ENCODE measurements at places on chromosomes 5 and 9.

GRCh38 chr5:73786043-73786831, 160.2 kb downstream of the ARHGEF28 start:
- no peaks in the 10 kb centered on the region for H3K27me3 ChIP-seq
- no peaks in the 10 kb centered on the region for H3K4me1 ChIP-seq
- no peak overlapping the region for H3K27ac ChIP-seq

GRCh38 chr5:87752362-87752761, 339.6 kb upstream of the CCNH start:
- H3K4me1 ChIP-seq = no peaks in the 10 kb centered on the region
- no peak for DNase-seq

- no peak for DNase-seq
- H3K27ac ChIP-seq = no peak overlapping the region
- no peak overlapping the region for H3K4me3 ChIP-seq
- peaks cover 6% of the 10 kb centered on the region for H3K4me1 ChIP-seq
- peaks cover 6% of the 10 kb centered on the region for H3K36me3 ChIP-seq
- H3K27me3 ChIP-seq = no peaks in the 10 kb centered on the region
Observed at GRCh38 chr5:111447099-111447498, 65.2 kb downstream of the STARD4 start.

DNA sequence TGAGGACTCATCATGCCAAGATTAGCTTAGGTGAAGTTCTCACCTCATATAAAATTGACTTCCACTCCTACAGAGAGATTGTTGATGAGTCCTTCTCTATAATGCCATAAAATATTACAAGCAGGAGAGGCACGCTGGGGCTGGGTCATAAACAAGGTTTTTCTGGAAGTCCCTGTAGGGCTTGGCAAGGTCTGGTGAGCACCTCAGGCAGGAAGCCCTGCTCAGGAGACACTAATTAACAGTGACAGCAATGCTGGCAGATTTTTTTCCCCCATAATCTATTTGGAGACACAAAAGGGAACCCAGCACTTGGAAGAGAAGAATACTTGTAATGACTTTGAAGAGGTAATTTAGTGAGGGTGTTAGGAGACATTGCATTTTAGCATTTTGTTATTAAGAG, 118.7 kb downstream of the DIRAS2 start:
- H3K27me3 ChIP-seq = peaks cover 3% of the 10 kb centered on the region
- no peak for DNase-seq
- H3K36me3 ChIP-seq = no peaks in the 10 kb centered on the region
- H3K4me3 ChIP-seq = no peak overlapping the region
- H3K27ac ChIP-seq = no peak overlapping the region

DNA sequence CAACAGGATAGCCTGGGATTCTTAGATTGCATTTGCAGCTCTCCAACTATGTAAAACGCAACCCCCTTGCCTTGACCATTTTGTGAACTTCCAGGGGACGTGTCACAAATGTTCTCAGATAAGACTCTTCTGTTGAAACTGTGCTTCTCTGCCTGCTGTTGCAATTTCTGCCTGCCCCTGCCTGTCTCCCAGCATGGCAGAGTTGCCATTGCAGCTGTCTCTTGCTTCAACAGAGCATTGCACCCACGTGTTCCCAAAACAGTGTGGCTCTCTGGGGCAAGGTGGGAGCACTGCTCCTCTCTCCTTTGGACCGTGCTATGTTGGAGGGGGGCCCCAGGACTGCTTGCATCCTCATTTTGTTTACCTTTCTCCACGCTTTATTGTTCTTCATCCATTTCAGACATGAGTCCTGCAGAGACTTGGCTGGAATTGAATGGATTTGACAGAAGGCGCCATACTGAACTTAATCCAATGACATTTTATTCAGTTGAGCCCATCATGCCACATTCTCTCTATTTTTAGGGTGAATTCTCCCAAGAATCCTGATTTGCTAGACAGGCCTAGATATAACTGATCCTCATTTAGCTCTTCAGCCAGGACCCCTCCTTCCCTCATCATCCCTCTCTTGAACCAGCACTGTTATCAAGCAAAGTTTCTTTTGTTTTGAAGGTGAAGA, 90.7 kb downstream of the MAT2B start:
- H3K36me3 ChIP-seq = no peaks in the 10 kb centered on the region
- H3K4me3 ChIP-seq = no peak overlapping the region
- no peak overlapping the region for H3K27ac ChIP-seq
- H3K4me1 ChIP-seq = no peaks in the 10 kb centered on the region
- DNase-seq = no peak
- no peaks in the 10 kb centered on the region for H3K27me3 ChIP-seq

DNA sequence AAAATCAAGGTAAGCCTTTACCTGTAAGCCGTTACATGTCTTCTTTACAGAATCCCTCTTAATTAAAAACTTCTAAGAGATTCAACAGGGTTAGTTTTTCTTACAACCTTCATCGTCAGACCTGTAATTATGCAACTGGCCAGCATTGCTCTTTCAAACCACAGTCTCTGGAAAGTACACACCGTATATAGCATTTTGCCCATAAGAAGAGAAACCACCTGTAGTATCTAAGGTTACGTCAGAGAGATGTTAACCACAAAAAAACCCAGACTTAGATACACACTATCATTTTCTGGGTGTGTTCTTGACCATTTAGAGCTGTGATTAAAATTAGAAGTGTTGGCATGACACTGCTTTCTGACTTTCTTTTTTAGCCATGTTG, 140.0 kb downstream of the MUSK start:
- H3K27ac ChIP-seq = no peak overlapping the region
- no peak for DNase-seq
- H3K4me3 ChIP-seq = no peak overlapping the region

GRCh38 chr9:110545705-110546104, 33.8 kb downstream of the SVEP1 start:
- no peaks in the 10 kb centered on the region for H3K27me3 ChIP-seq
- no peak for DNase-seq
- no peaks in the 10 kb centered on the region for H3K4me1 ChIP-seq
- no peak overlapping the region for H3K27ac ChIP-seq

DNA sequence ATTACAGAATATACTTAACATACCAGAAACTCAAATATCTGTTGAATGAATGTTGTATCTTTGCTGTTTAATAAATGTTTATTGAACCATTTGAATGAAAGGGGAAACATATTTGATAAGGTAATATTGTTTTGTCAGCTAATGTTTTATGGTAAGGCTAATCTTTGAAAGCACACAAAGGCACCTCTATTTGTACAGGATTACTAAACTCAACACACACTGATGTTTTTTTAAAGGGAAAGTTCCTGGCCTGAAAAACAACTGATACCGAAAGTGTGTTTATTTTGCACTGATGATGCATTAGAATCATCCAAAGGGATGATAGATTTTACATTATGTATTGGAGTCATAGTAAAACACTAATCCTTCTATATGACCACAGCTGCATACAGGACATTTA, 82.5 kb downstream of the ADCY2 start:
- H3K27me3 ChIP-seq = no peaks in the 10 kb centered on the region
- H3K36me3 ChIP-seq = no peaks in the 10 kb centered on the region
- H3K4me3 ChIP-seq = no peak overlapping the region
- H3K4me1 ChIP-seq = no peaks in the 10 kb centered on the region
- H3K27ac ChIP-seq = no peak overlapping the region
- DNase-seq = no peak

GRCh38 chr9:35237311-35237710, 75.5 kb downstream of the UNC13B start:
- peaks cover 3% of the 10 kb centered on the region for H3K27me3 ChIP-seq
- no peak overlapping the region for H3K4me3 ChIP-seq
- H3K27ac ChIP-seq = no peak overlapping the region
- DNase-seq = no peak
- H3K36me3 ChIP-seq = no peaks in the 10 kb centered on the region

- DNase-seq = no peak
- no peak overlapping the region for H3K27ac ChIP-seq
- H3K27me3 ChIP-seq = peaks cover 28% of the 10 kb centered on the region
Observed at GRCh38 chr9:87494970-87495471, 2.6 kb upstream of the DAPK1 start.

DNA sequence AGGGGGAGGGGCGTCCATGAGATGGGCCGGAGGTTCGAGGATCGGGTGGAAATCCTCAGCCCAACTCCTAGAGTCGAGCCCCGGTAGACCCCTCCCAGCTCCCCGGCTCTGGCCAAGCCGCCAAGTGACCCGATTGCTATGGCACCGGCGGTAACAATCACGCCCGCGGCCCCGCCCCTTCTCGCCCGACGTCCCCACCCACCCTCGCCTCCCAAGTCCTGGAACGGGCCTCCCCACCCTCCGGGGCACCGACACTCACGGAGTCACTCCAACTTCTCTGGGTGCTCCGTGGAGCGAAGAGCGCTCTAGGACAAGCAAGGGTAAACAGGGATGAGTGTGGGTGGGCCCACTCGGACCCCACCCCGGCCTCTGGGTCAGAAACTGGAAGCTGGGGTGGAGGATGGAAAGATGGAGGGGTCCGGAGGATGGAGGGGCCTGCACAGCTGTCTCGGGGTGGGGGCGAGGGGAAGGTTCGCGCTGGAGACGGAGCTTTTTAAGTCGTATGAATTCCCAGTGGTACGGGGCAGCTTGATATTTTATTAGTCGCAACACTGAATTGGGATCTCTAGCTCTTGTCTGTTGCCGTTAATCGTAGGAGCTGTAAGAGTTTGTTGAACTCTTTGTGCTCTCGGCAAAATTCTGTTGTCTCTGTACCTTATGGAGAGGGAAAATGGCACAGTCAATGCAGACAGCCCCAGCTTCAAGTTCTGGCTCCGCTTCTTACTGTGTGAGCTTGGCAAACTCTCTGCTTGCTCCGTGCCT, at the start of gene SPACA9:
Gene SPACA9, plus strand, starts transcription at position 204 of the 762 bp plus-strand sequence. CDS start 5,050 bp downstream, outside the sequence.
- H3K36me3 ChIP-seq = no peaks in the 10 kb centered on the region
- peak within 1 kb of the TSS; percentile 67 for H3K27ac ChIP-seq
- peak; percentile 5 for DNase-seq

DNA sequence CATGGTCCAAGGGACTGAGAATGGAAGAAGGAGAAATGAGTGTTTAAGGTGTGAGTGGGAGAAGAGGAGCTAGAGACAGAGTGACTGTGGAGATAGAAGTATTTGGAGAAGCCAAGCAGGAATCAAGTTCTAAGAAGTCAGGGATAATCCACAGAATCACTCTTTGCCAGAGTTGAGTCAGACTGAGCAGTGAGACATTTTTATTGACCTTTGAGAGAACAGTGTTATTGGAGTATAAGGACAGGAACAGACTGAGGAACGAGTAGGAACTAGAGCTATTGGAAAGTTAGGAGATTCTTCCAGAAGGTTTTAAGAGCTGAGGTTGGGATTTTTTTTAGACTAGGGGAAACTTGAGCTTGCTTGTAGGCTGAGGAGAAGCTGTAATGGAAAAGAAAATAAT, 37.2 kb downstream of the RCL1 start:
- no peak overlapping the region for H3K4me3 ChIP-seq
- H3K4me1 ChIP-seq = no peaks in the 10 kb centered on the region
- H3K27me3 ChIP-seq = no peaks in the 10 kb centered on the region
- no peak overlapping the region for H3K27ac ChIP-seq
- H3K36me3 ChIP-seq = peaks cover 33% of the 10 kb centered on the region

DNA sequence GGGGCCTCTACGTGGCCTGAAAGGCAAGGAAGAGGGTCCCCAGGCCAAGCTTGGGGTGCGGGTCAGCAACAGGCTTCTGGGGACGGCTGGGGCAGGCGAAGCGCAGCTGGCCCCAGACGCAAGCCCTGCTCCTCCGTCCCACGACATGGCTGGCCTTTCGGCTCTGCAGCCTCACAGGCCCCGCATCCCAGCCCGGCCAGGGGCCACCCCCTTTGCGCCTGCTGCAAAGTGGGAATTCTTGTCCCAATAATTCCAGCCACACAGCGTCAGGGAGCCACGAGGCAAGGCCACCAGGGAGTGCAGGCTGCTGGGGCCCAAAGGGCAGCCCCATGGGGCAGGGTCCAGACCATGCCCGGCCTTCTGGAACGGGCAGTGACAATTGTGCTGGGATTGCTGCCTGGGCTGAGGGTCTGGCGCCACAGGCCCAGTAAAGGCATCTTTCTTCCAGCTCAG, 1.1 kb upstream of the ENTPD2 start:
- H3K27me3 ChIP-seq = peaks cover 46% of the 10 kb centered on the region
- no peak for DNase-seq
- H3K4me3 ChIP-seq = no peak overlapping the region
- H3K27ac ChIP-seq = no peak overlapping the region
- no peaks in the 10 kb centered on the region for H3K36me3 ChIP-seq

DNA sequence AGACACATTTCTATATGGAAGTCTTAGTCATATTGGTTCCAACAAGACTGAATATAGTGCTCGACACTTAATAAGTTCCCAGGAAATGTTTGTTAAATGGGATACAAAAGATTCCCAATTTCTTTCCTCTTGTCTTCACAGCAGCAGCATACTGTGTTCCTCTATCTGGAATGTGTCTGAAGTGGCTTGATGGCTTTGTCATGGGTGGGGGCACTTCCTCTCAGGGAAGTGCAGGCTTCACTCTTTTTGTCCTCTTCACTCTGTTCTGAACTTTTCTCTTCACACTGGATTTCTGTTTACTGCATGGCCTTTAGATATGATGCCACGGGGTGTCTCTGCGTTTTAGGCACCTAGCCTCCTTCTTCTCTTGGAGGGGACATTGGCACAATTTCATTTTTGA, 127.7 kb upstream of the C9orf72 start:
- H3K36me3 ChIP-seq = no peaks in the 10 kb centered on the region
- no peaks in the 10 kb centered on the region for H3K27me3 ChIP-seq
- no peak for DNase-seq
- H3K4me3 ChIP-seq = no peak overlapping the region
- no peak overlapping the region for H3K27ac ChIP-seq
- no peaks in the 10 kb centered on the region for H3K4me1 ChIP-seq

- no peaks in the 10 kb centered on the region for H3K27me3 ChIP-seq
- H3K36me3 ChIP-seq = peaks cover 10% of the 10 kb centered on the region
- no peaks in the 10 kb centered on the region for H3K4me1 ChIP-seq
Observed at GRCh38 chr9:95085036-95085770, 232.3 kb downstream of the FANCC start.

- H3K4me1 ChIP-seq = no peaks in the 10 kb centered on the region
- H3K27me3 ChIP-seq = peaks cover 9% of the 10 kb centered on the region
- no peak for DNase-seq
- H3K27ac ChIP-seq = no peak overlapping the region
- no peaks in the 10 kb centered on the region for H3K36me3 ChIP-seq
Observed at GRCh38 chr5:158039441-158039840, 180.5 kb upstream of the CLINT1 start.

DNA sequence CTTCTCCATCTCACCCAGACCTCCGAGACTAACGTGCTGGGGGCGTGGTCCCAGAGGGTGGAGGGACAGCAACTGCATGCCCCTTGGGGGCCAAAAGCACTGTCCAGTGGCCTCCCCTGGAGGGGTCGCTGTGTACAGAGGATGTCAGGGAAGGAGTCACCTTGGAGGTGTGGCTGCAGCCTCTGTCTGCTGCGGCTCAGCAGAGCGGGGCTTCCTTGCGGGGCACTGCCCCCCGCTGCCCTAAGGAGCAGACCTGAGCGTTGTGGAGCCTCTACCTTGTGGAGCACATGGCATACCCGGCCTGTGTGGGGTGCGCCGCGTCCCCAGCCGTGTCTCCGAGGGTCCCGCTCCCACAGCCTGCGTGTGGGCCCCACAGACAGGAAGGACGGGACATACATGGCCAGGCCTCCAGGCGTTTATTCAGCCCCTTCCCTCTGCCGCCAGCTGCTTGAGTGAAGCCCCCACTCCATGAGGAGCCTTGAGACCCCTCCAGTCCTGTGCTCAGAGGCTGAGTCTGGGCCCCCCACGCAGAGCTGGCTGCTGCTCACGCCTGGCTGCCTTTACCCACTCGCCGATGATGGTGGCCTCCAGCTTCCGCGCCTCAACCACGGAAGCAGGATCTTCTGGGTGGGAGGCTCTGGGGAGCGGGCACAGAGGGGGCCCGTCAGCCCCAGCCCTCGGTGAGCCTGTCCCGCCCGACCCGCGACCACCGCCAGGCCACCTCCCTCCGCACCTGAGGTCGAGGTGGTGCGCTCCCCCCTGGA, 4.2 kb downstream of the DPP7 start:
- H3K4me1 ChIP-seq = peaks cover 25% of the 10 kb centered on the region
- H3K27ac ChIP-seq = no peak overlapping the region
- H3K36me3 ChIP-seq = peaks cover 23% of the 10 kb centered on the region
- H3K4me3 ChIP-seq = no peak overlapping the region
- H3K27me3 ChIP-seq = no peaks in the 10 kb centered on the region
- DNase-seq = no peak
